ENCODE measurements at places on chromosomes 5 and 9.

DNA sequence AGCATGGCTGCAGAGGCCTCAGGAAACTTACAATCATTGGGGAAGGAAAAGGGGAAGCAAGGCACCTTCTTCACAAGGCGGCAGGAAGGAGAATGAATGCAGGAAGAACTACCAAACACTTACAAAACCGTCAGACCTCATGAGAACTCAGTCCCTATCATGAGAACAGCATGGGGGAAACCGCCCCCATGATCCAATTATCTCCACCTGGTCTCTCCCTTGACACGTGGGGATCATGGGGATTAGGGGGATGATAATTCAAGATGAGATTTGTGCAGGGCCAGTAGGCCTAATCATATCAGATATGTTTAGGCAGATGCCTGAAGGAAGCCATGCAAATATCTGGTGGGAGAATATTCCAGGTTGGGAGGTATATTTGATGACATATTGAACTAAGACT is 1176.4 kb upstream of the CDH18 start:
- DNase-seq = no peak

DNA sequence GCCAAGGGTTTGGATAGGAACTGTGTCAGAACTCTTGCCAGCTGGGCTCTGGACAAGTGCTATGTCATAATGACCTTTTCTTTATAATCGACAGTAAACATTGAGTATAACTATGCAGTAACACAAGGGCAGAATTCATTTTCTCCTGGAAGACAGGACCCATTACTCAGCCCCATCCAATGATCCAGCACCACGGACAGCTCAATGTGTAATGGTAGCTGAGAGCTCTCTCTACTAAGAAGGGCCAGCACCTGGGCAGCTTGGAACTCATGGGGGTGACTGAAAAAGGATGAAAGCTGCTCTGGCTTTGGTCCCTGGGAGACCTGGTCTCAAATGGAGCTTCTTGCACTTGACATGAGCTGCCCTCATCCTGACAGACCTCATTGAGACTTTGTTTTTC is 347.8 kb downstream of the TRIM32 start:
- no peak for DNase-seq

GRCh38 chr5:6389946-6390530 is 11.7 kb upstream of the MED10 start:
- DNase-seq = no peak

DNA sequence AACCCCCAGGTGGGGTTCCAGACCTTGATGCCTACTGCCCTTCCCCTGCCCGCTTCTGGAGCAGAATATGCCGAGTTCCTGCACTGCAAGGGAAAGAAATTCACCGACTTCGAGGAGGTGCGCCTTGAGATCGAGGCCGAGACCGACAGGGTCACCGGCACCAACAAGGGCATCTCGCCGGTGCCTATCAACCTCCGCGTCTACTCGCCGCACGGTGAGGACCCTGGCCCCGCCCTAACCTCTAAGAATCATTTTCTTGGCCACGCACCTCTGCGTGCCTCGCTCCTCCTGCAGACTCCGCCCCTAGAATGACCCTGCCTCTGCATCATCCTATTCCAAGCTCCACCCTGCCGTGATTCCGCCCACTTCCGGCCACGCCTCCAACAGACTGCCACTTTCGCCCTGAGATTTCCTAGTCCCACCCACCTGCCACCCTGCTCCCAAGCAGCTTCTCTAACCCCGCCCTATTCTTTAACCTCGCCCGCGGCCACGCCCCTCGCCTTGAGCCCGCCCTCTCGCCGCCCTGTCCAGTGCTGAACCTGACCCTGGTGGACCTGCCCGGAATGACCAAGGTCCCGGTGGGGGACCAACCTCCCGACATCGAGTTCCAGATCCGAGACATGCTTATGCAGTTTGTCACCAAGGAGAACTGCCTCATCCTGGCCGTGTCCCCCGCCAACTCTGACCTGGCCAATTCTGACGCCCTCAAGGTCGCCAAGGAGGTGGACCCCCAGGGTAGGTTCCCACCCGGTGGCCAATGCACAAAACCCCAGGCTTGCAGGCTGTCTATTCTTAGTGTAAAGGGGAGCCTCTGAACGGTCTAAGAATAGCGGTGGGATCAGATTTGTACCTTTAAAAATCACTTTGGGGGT is 15.6 kb downstream of the DNM1 start:
- peak; percentile 96 for DNase-seq

DNA sequence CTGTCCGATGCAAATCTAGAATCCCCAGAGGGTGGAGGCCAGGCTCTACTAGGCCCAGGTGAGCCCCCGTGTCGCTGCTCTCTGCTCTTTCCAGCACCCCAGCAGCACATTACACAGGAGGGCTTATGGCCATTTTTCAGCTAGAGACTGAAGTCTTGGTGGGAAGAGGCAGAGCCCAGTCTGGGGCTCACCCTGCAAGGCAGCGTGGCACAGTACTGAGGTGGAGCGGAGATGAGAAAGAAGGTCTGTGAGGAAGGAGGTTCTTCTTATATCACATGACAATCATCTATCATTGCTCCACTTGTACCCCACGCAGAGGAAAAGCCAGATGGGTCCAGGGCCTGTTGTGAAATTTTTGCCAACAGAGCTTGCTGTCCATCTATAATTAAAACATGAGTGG is 10.0 kb upstream of the KIF12 start:
- no peak for DNase-seq

DNA sequence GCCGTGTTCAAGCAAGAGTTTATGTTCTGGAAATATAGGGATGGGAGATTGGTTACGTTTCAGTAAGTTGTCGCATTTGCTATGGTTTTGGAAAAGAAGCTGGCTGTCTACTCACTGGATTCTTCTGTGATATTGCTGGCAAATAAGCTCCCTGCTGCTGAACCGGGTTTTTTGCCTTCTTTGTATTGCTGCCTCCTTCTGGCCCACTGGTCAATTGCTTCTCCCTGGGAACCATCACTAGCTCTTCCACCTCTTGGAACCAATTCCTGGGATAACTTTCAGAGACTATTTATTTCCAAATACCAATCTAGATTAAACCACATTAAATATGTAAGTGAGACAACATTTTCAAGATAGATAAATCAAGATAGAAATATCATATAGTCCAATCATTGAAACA is 43.0 kb downstream of the NUDT12 start:
- DNase-seq = no peak

GRCh38 chr5:85760519-85760918 is 857.2 kb upstream of the COX7C start:
- no peak for DNase-seq

GRCh38 chr5:153907170-153907775 is 131.4 kb downstream of the FAM114A2 start:
- DNase-seq = no peak
